ENCODE measurements at places on chromosomes 3 and 15.

DNA sequence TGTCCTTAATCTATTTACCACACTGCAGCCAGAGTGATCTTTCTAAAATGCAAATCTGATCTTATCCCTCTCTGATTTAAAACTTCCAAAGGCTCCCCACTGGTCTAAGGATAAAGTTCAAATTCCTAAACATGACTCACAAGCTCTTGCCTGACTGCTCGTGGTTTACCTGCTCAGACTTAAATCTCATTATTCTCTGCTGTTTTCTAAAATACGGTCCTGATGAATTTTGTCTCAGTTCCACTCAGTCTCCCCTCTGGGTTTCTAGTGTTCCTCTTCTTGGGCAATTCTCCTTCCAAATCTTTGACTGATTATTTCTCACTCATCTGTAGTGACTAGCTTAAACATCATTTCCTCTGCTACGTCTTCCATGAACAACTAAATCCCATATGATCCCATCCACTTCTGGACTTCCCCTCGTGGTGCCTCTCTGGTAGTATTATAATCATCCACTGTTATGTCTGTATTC is 108.3 kb downstream of the P3H2 start:
- DNase-seq, result no peak

DNA sequence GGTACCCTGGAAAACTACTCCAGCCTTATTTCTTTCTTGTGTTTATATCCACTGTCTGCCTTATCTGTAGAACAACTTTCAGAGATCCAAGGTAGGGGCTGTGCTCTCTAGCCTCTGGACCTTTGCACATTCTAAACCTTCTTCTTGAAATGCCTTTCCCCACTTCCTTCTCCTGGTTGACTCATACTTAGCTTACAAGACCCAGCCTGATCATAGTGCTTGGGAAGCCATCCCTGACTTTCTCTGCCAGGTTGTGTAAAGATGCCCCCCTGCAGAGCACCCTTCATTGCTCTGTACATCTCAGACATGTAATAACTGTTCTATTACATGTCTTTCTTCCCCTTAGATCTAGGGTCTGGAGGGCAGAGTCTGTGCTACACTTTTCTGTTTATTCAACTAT is 50.1 kb downstream of the PPM1L start:
- no peak for DNase-seq

DNA sequence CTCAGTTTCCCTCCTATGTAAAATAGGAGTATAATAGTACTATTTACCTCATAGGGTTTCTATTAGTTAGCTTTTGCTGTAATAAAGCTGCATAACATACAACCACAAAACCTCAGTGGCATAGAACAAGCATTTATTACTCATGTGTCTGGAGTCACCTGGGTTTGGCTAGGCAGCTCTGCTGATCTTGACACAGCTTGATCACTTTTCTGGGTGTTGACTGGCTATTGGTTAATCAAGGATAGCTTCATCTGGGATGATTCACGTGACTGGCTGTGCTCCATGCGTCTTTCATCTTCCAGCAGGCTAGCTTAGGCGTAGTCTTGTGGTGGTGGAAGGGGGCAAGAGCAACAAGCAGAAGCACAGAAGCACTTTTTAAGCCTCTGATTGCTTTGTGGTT is 112.6 kb downstream of the SQOR start:
- DNase-seq, result no peak

DNA sequence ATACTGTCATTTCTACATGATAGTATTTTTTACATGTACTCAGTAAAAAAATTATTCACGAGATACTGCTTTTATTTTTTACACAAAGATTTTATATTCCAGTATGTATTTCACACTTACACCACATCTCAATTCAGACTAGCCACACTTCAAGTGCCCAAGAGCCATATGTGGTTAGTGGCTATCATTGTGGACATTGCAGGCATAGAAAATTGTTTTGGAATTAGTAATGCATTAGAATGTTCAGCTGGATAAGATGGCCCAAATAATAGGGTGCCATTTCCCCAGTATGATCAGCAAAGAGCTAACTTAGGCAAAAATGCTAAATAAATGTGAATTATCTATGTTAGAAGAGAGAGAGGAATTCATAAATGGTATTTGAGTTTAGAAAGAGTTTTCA is 203.8 kb upstream of the MCTP2 start:
- DNase-seq, result no peak

- no peak for DNase-seq
Measured at GRCh38 chr3:177906126-177906511, 630.1 kb upstream of the KCNMB2 start.

DNA sequence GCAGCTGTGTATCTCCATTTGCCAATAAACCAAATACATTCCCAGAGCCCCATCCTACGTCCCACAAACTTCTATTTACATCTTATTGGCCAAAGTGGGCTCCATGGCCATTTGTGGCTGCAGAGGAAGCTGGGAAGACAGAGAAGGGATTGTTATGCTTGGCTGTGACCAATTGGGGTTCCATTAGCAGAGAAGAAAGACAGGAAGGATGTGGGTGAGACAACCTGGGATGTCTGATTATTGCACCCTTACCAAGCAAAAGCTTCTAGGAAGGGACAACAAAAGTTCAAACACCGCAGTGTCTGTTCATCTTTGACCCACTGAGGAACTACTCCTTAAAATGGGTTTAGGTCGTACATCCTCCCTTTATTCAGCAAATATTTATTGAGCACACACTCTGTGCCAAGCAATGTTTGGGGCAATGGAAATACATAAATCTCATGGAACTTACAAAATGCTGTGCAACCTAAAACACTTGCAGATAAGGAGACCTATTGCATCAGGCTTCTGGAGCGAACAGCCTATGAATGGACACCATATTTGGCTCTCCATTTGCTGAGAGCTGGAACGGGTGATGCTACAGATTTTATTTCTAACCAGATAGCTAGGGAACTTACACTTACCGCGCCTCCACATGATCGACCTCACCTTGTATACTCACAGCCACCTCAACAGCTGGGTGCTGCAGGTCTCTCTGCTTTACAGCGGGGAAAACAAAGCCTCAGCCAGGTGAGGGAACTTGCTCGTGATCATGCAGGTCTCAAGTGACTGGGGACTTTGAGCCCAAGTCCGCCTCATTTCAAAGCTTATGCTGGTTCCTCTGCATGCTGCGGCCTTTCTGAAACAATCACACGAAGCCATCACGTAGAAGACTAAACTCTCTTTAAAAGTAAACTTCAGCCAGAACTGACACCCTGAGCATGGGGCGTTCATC is 21.4 kb upstream of the NR2E3 start:
- DNase-seq, result no peak

- no peak for DNase-seq
Measured at GRCh38 chr15:51825698-51826097, 3.8 kb upstream of the TMOD3 start.

DNA sequence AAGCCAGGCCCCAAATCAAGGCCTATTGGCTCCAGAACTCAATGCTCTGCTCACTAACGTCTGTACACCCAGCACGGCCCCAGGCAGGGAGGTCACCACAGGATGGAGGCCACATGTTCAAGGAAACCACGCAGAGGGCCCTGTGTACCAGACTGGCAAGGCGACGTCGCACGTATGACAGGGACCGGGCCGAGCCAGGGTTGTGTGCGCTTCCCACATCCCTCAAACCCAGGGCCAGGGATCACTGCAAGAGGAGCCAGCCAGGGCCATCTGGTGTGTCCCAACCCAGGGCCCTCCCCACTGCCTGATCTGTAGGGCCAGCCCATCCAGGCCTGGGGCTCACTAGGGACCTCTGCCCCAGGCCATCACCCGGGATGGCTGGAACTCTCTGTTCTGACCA is 62.0 kb downstream of the ZNF445 start:
- no peak for DNase-seq

DNA sequence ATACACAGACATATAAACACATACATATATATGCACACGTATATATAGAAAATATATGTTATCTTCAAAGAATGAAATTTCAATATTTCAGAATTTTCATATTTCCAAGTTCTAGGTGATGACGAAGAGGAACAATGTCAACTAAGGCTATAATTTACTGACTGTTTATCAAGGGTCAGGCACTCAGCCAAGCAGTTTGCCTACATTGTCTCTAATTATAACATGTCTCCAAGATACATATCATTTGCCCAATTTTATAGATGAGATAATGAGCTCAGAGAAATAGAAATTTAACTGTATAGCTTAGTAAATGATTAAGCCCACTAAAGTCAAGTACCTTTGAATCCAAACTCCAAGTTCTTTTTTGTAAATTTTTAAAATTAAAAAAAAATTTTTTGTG is 99.9 kb upstream of the PLSCR4 start:
- DNase-seq, result no peak

- no peak for DNase-seq
Measured at GRCh38 chr15:80251428-80252120, 439 bp downstream of the CTXND1 start.

DNA sequence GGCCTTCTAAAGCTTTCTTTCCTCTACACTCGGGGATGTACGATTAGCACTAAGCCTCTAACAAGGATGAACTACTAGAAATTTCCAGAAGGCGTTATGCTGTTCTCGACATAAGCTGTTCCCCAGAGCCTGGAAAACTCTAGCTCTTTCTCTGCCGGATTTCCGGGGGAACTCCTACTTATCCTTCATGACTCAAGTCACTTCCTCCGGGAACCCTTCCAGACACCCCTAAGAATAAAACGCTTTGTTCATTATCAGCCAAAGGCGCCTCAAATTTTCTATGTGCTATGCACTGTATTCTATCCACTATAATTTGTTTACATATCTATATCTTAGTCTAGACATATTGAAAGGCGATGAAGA is 455 bp upstream of the SNAP23 start:
- DNase-seq, result no peak

DNA sequence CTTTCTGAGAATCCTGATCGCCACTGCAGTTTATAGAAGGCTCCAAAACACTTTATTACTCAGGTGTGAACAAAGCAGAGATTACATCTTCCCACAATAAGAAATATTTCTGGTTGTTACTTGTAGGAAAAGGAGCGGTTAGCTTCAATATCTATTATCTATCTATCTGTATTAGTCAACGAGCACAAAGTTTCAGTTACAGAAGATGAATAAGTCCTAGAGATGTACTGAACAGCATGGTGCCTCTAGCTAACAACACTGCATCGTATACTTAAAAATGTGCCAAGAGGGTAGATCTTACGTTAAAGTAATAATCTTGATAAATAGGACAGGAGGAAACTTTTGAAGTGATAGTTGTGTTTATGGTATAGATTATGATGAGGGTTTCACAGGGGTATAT is 10.9 kb upstream of the CCR3 start:
- DNase-seq, result no peak

GRCh38 chr15:63990454-63990853 is 55.8 kb downstream of the DAPK2 start:
- DNase-seq, result no peak

DNA sequence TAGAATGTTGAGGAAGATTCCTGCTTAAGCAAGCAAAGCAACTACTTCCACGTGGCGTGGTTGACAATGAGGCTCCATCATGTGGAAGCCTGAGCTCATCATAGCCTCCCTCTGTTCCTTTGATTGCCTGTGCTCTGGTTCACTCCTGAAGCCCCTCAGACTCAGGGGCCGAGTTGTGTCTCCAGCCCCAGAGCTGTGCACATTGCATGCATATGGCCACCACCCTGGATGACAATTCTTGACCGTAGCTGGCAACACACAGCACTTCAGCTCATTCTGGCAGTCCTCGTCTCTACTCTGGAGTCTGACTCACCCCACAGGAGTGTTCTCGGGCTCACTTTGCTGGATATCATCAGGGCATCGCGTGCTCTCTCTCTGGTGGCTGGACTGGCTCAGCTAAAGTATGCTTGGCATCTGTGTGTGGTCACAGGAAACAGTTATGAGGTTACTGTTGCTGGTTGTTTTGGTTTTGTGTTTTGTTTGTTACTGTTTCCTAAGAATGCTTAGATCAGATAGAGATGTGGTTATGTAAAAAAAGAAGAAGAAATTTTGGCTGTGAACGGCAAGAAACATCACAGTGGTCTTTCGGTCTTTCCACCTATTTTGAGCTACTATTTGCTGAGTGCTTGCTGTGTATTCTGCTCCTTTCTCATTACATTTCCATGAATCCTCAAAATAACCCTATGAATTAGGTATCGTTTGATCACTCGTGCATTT is 41.6 kb upstream of the MRPS22 start:
- DNase-seq, result no peak

- DNase-seq, result no peak
Measured at GRCh38 chr15:87764461-87765240, 491.9 kb downstream of the NTRK3 start.

DNA sequence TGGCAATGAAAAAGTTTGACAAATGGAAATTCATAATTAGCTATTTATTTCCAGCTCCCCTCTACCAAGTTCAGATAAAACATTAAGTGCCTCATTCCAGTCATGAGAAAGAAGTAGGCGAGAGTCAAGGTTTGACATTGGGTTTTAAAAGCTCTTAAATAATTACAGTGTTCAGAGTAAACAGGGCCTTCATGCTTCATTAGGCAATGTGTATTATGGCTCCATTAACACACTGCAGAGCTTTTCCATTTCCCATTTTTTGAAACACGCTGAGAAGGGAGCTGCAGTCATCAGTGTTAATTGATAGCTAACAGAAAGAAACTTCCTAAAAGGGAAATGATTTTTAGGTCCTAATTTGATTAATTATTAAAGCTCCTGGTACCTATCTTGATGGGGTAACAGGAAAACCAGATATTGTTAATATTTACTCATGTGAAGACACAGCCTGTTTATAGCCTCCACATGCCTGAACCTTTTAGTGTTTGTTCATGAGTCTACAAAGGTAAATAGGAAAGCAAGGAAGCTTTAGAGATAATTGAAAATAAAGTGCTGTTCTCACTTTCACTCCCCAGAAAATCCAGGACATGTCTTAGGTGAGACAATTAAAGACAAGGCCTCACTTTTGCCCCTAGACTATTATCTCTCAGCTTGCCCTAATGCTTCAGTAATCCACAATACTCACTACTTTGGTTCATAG is 28.7 kb downstream of the SST start:
- DNase-seq, result no peak

DNA sequence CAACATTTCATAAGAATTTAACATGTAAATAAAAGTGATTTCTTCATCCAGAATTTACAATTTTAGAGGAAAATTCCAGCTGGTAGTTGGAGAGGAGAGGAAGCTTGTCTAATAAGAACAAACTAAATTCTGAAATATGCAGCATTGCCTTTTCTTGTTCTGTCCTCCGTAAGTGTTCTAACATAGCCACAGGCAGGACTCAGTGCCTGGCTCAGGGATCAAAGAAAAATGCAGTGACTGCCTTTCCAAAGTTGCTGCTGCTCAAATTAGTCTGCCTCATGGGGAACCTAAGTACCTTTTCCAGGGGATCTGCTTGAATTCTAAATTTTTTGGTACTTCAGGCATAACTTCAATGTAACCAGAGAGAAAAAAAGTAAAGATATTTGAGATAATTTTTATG is 713.0 kb upstream of the CADM2 start:
- DNase-seq, result no peak

Measured in NCI-H446 treated with DMSO at 0.1 percent for 48 hours (cell line).